Kidney (tissue), 22 donors: ENCODE measurements at places on chromosomes 16 and 17. TPM values are rescaled to one million over a fixed set of nuclear protein-coding genes. Genes with fewer than 3 reads are reported as not detected.
A peak's percentile ranks its signal among the peaks of the same experiment; 100 is the strongest.

- DNase-seq, result no peak
- no peak overlapping the region for H3K27ac ChIP-seq
- H3K27me3 ChIP-seq, result no peaks in the 10 kb centered on the region
- no peaks in the 10 kb centered on the region for H3K36me3 ChIP-seq
- H3K4me3 ChIP-seq, result no peak overlapping the region
Observed at GRCh38 chr17:48351911-48352332, 78.1 kb downstream of the SKAP1 start.

- H3K27ac ChIP-seq, result no peak overlapping the region
- no peak for DNase-seq
Observed at GRCh38 chr17:1759529-1759928, 2.3 kb upstream of the SERPINF1 start.

JPH3 gene
- total RNA-seq, result 0.69 TPM

DNA sequence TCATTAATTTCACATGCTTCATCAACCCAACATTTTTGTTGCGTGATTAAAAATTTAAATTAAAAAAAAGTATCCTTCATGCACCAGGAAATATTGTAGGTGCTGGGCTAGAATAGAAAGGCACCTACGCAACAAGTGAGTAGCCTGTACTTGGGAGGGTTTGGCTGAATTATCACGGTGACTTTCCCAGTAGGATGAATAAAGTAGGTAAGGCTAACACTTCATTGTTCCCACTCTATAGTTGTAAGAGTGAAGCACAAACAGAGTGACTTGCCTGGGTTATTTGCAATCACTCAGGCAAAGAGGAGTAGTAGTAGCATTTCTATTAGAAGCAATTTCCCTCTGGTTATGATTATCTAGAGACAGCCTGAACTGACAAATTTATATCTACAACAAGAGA is 62.5 kb downstream of the DNAH3 start:
- DNase-seq, result no peak
- no peak overlapping the region for H3K27ac ChIP-seq
- no peaks in the 10 kb centered on the region for H3K4me1 ChIP-seq
- no peaks in the 10 kb centered on the region for H3K27me3 ChIP-seq
- H3K4me3 ChIP-seq, result no peak overlapping the region
- H3K36me3 ChIP-seq, result no peaks in the 10 kb centered on the region

KRTAP4-1 gene
- not detected for total RNA-seq

CNGB1 gene
- total RNA-seq, result not detected

- peak; percentile 72 for DNase-seq
- H3K27me3 ChIP-seq, result no peaks in the 10 kb centered on the region
- peak overlapping the region; percentile 69 for H3K27ac ChIP-seq
- peaks cover 3% of the 10 kb centered on the region for H3K36me3 ChIP-seq
- peak overlapping the region; percentile 73 for H3K4me3 ChIP-seq
- H3K4me1 ChIP-seq, result no peaks in the 10 kb centered on the region
Observed at GRCh38 chr17:78168903-78169793, 767 bp downstream of the SYNGR2 start.

- H3K27ac ChIP-seq, result no peak overlapping the region
- H3K4me3 ChIP-seq, result no peak overlapping the region
- no peaks in the 10 kb centered on the region for H3K36me3 ChIP-seq
- no peak for DNase-seq
- H3K4me1 ChIP-seq, result peaks cover 3% of the 10 kb centered on the region
Observed at GRCh38 chr16:57537194-57537505, 779 bp upstream of the CCDC102A start.

DNA sequence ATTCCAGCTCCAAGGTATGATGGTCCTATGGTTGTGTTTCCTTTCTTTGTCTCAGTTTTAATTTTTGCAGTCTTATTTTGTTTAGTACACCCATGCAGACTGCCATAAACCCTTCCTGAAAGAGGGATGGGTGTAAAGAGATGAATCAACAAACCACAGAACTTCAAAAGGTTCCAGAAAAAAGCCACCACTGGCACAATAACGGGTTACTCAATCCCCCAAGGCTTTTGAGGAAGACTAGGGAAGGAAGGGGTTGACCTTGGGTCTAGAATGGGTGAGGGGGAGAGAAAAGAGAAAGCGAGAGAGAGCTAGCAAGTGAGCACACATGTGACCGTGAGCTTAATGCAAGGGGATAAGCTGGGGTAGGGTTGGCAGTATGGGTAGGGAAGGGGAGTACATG is 168.1 kb downstream of the XYLT1 start:
- no peak overlapping the region for H3K27ac ChIP-seq
- H3K36me3 ChIP-seq, result no peaks in the 10 kb centered on the region
- H3K27me3 ChIP-seq, result no peaks in the 10 kb centered on the region
- no peak for DNase-seq
- H3K4me3 ChIP-seq, result no peak overlapping the region

DNA sequence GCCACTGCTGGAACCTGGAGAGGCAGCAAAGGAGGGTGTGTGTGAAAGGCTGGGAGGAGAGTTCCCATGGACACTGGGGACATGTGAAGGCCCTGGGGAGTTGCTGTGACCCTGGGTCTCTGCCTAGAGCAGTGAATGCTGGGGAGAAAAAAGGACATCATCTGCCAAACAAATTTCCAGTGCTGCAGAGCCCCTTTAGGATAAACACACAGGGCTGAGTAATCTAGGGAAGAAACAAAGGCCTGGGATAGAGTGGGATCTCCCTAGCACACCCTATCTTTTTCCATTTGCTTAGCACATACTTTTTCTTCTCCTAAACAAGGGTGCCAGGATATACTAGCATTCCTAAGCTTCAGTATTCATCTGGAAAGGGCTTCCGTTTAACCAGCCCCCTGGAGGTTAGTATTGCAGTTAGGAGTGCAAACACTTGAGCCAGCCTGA is 3.3 kb upstream of the HIGD1B start:
- H3K27me3 ChIP-seq, result no peaks in the 10 kb centered on the region
- no peak for DNase-seq
- no peak overlapping the region for H3K27ac ChIP-seq
- H3K36me3 ChIP-seq, result no peaks in the 10 kb centered on the region

DNA sequence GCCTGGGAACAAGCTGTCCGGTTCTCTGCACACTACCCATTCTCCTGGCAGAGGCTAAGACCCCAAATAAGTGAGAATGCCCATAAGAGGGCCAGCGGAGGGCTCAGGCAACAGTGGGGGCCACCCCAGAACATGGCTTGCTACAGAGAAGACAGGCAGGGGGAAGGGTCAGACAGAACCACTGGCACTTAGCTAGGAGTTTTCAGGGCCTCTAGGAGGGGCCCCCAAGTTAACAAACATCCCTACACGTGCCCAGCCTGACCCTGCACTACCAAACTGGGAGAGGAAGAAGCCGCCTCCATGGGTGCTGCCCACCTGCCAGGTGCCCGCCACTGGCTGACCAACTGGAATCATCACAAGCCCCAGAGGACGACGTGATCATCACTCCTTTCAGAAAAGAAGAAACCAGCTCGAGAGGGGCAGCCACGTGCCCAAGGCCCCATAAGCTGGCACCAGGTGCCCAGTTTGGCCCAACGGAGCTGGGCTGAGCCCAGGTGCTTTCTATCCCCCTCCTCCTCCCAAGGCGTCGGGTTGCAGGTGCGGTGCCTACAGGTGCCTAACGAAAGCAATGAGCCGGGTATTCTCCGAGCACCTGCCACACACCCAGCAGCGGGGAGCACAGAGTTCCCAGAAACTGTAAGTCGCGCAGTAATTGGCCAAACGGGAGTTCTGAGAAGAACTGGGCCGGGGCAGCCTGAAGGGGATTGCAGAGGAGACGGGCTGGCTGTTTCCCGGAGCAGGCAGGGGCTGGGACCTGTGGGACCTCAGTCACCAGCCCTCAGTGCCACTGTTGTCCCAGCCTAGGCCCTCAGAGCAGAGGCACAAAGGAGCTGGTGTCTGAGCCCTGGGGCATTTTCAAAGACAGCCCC is 13.2 kb downstream of the RPH3AL start:
- no peaks in the 10 kb centered on the region for H3K27me3 ChIP-seq
- H3K27ac ChIP-seq, result peak overlapping the region; percentile 67
- peaks cover 15% of the 10 kb centered on the region for H3K4me1 ChIP-seq
- H3K4me3 ChIP-seq, result no peak overlapping the region
- peak; percentile 82 for DNase-seq

- no peak overlapping the region for H3K27ac ChIP-seq
- no peaks in the 10 kb centered on the region for H3K36me3 ChIP-seq
- H3K4me1 ChIP-seq, result peaks cover 4% of the 10 kb centered on the region
- no peak for DNase-seq
Observed at GRCh38 chr17:15452746-15453145, 14.7 kb downstream of the CDRT4 start.

DNA sequence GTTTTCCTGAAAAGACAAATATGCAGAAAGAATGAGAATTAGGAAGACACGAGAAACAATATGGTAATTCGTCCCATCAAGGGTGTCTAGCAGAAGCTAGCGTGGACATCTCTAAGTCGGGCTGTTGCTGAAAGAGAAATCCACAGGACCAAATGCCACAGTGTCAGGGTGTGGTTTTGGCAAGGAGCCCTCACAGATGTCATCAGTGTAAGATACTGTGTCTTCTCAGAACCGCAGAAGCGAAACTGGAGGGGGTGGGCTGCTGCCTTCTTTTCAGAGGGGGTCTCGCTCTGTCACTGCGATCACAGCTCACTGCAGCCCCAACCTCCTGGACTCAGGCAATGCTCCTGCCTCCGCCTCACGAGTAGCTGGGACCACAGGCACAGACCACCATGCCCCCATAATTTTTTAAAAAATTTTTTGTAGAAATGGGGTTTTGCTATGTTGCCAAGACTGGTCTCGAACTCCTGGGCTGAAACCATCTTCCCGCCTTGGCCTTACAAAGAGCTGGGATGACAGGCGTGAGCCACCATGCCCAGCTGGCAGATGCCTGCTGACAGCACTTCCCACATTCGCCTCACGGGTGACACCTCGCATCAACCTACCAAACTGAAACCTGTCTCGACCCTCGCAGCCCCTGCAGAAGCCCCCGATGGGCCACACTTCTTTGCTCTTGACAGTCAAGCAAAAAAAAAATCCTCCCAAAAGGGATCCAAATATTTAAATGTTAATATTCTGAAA is 26.2 kb downstream of the TRAP1 start:
- no peak for DNase-seq
- no peaks in the 10 kb centered on the region for H3K4me1 ChIP-seq
- no peaks in the 10 kb centered on the region for H3K27me3 ChIP-seq
- no peak overlapping the region for H3K27ac ChIP-seq
- H3K4me3 ChIP-seq, result no peak overlapping the region

GRCh38 chr16:84751947-84752346 is 52.1 kb downstream of the USP10 start:
- DNase-seq, result no peak
- no peaks in the 10 kb centered on the region for H3K4me1 ChIP-seq
- no peaks in the 10 kb centered on the region for H3K36me3 ChIP-seq
- H3K27me3 ChIP-seq, result no peaks in the 10 kb centered on the region

DNA sequence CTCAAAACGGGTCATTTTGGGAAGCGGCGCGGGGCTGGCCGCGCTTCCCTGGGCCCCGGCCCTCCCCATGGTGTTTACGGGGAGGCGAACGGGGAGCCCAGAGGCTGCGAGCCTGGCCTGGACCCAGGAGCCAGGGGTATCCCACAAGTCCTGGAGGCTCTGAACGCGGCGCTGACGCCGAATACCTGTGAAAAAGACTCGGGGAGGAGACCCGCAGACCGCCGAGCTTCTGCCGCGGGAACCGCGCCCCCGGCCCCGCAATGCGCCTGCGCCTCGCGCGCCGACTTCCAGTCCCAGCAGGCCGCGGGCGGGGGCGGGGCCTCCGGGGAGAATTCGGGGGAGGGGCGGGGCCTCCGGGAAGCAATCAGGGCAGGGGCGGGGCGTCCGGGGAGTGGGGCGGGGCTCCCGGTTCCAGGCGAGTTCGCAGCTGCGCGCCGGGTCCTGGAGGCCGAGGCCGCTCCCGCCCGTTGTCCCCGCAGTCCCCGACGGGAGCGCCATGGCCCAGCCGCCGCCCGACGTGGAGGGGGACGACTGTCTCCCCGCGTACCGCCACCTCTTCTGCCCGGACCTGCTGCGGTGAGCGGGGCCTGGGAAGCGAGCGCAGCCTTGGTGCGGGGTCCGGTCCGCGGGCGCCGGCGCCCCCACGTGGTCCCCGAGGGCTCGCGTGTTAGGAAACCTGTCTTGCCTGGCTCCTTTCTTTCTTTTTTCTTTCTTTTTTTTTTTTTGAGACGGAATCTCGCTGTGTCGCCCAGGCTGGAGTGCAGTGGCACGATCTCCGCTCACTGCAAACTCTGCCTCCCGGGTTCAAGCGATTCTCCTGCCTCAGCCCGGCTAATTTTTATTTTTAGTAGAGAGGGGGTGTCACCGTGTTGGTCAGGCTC is at the start of gene DECR2:
Gene DECR2, plus strand, starts transcription at position 418 of the 881 bp plus-strand sequence. Its CDS starts 79 bp downstream, at position 497.
- peak within 1 kb of the TSS; percentile 71 for H3K4me3 ChIP-seq
- no peaks in the 10 kb centered on the region for H3K4me1 ChIP-seq
- H3K36me3 ChIP-seq, result no peaks in the 10 kb centered on the region
- H3K27ac ChIP-seq, result peak within 1 kb of the TSS; percentile 94
- DNase-seq, result peak; percentile 99
